ENCODE measurements at places on chromosomes 12 and 14.

GRCh38 chr14:70651522-70651921, 9.8 kb downstream of the TTC9 start:
- no peak for DNase-seq

DNA sequence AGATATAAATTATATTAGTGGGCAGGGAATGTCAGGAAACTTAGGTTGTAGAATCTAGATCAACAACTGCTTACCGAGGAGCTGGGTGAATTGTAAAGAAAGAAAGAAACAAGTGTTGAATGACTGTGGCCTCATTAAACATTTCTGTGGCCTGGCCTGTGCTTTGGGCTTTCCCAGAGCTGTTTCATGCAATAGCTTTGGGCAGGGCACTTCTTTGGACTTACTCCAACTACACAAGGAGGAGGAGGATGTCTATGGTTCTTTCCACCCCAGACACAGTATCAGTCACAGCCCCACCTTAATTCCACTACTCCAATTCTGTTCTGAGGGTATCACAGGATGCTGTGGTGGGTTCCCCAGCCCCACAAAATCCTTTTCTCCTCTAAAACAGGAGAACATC, 38.0 kb downstream of the DPF3 start:
- DNase-seq = no peak

DNA sequence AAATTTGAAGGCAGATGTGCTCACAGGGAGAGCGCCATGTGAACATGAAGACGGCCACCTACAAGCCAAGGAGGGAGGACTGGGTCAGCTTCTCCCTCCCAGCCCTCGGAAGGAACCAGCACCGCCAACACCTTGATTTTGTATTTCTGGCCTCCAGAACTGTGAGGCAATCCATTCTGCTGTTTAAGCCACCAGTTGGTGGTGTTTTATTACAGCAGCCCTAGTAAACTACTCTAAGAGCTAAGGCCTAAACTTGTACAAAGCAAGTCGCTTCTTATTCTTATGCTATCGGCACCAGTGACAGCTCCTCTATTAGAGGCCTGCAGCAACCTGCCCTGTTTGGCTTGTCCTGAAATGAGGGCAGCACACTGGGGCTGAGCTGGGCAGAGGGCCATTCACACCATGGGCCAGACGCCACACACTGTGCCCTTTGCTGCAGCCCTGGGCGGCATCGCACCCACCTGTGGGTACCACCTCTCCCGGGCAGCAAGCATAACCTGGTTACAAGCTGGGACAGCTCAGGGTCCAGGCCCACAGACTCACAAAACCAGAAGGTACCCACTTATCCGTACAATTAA, 62.7 kb downstream of the NOS1 start:
- DNase-seq = no peak

- no peak for DNase-seq
These were observed 145.6 kb upstream of the SLC38A2 start for GRCh38 chr12:46518169-46518568.

DNA sequence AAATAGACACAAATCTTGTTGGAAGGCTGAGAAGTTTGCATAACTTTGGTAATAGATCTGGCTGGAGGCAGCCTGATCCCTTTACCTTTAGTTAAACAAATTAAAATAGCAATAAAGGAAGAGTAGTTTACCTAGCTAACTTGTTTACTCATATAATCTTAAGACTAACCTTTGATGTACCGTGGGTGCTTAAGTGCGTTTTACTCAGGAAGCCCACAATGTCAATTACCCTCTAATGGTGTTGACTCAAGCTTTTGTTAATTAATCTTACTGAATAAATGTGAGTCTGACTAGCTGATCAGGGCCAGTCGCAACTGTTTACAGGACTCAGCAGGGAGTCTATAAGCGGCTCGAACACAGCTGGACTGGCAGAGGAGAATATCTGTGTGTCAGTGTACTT, 51.5 kb downstream of the FAR2 start:
- DNase-seq = no peak

GRCh38 chr14:65190312-65190711, 88.0 kb upstream of the MAX start:
- DNase-seq = no peak

DNA sequence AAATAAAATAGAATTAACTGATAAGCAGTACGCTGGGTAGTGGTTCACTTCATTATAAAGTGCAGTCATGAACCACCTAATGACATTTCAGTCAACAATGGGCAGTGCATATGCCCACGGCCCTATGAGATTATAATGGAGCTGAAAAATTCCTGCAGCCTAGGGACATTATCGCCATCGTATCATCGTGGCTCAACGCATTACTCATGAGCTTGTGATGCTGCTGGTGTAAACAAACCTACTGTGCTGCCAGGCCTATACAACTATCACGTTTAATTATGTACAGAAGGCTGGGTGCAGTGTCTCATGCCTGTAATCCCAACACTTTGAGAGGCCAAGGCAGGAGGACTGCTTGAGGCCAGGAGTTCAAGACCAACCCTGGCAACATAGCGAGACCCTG, 62.3 kb upstream of the TMEM263 start:
- DNase-seq = no peak

GRCh38 chr12:6953442-6954315, 2.5 kb downstream of the PTPN6 start:
- DNase-seq = peak; percentile 91

DNA sequence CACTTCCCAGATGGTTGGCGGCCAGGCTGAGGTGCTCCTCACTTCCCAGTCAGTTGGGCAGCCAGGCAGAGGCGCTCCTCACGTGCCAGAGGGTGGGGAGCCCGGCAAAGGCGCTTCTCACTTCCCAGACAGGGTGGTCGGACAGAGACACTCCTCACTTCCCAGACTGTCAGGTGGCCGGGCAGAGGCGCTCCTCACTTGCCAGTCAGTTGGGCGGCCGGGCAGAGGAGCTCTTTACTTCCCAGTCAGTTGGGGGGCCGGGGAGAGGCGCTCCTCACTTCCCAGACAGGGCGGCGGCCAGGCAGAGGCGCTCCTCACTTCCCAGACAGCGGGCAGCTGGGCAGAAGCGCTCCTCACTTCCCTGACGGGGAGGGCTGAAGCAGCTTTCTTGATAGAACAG, 143.0 kb upstream of the ARID2 start:
- no peak for DNase-seq

GRCh38 chr12:8658346-8658745, 4.3 kb downstream of the MFAP5 start:
- DNase-seq = no peak

DNA sequence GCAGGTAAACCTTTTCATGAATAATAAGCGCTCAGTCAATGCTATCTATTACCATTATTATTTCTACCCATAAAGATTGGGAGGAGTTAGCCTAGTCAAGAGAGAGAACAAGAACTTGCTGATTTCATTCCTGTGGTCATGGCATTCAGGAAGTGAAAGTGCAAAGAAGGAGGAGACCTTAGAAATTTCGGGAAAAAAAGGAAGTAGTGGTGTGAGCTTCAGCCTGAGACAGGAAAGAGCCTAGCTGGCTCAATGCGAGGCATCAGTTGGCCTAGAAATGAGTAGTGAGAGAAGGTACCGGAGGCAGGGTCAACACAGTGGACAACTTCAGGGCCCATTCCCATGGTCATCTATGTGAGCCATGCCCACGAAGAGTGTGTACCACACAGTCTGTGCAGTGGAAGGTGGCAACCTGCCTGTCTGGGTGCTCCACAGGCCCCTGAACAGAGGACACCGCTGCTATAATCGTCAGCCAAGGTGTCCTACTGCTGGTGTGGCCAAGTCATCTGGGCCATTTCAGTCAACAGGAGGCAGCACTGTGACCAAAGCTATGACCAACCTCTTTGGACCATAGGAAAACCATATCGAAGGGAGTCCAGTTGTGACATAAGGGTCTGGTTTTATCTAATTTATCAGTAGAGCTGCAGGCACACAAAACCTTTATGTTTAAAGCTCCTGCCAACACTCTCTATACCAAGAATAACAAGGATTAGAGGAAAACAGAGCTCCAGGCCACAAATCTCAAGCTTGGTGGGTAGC, 16.2 kb upstream of the STON2 start:
- DNase-seq = no peak

GRCh38 chr14:93655078-93655750, 133.1 kb downstream of the PRIMA1 start:
- DNase-seq = no peak

- DNase-seq = peak; percentile 72
These were observed 2.0 kb upstream of the CCDC197 start for GRCh38 chr14:93994919-93995682.

GRCh38 chr12:110262442-110263388, 18.3 kb upstream of the ATP2A2 start:
- DNase-seq = no peak

DNA sequence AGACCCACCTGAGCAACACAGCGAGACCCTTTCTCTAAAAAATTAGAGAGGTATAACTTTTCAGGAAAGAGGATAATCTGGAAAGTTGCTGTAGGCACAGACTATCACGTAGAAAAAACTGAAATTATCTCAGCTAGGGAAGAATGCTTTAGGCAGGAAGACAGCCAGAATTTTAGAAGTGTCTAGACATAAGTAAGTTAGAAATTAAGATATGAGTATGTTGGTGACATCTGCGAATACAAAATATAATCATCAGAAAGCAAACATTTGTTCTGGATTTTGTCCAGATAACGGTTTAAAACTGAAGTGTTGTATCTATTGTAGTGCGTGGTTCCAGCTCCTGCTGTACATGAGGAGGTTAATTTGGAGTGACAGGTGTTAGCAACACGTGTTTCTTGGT, 123.2 kb downstream of the FBXL14 start:
- DNase-seq = no peak

DNA sequence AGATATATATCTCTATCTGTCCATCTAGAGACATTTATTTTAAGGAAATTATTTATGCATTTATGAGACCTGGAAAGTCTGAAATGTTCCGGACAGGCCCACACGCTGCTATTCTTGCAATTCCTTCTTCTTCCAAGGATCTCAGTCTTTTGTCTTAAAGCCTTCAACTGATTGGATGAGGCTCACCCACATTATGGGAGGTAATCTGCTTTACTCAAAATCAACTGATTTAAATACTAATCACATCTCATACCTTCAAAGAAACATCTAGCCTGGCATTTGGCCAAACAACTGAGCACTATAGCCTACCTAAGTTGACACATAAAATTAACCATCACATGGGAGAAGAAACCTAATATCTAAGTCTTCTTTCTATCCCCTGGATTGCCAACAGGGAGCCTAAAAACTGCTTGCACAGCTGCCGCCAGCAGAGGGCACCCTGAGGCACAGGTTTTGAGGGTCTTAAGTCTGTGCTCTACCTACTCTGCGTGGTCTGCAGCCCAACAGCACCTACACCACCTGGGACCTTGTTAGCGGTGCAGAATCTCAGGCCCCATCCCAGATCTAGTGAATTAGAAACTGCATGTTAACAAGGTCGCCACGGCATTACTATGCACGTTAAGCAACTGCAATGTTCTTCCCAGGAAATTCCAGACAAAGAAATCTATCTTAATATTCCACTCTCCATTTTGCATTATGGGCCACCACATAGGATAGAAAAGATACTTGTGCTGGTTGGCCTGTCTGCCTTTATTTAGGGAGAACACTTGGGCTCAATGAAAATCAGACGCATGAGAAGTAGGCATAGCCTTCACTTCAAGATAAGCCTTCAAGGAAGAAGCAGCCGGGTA, 249.7 kb downstream of the FOXG1 start:
- peak; percentile 34 for DNase-seq

- no peak for DNase-seq
These were observed 30.5 kb downstream of the YLPM1 start for GRCh38 chr14:74793506-74794155.

- DNase-seq = no peak
These were observed 609.5 kb downstream of the AACS start for GRCh38 chr12:125674554-125675338.

DNA sequence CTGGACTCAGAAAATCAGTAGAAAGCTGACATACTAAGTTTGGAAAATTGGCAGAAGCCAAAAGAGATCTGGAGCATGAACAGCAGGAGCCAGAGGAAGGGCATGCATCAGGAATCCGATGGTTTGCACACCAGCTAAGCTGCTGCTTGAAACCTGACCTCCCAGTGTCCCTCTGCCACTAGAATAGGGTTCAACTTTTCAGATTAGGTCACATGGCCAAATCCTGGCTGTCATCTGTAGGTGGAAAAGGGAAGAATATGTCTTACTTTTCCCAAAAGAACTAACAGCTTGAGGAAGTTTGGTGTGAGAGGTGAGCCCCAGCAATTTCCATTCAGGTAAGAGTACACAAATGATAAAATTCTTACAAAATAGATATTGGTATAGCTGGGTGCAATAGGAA, 732.6 kb downstream of the RERGL start:
- DNase-seq = no peak

DNA sequence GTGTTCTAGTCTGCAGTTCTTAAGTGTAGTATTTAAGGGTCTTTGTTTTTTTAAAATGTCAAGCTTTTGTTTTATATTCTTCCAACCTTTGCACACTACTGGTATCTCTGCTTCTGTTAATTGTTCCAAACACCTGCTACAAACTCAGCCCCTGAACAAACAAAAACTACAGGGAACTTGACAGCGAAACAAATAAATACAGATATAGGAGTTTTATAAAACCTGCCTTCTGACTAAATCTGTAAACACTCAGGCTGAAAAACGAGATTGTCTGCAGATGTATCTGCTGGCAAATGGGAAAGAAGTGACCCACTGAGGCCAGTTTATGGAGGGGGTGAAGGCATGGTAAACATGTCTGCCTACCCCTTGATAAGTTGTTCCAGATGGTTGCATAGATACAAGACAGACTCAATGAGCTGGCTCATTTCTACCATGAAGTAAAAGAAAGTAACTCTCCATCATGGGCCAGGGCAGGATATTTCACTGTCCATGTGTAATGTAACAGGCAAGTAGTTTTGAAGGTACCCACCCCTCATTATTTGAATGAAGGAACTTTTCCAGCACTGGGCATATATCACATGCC, 75.6 kb downstream of the LMO3 start:
- DNase-seq = no peak

- DNase-seq = no peak
These were observed 189.7 kb upstream of the CDKN3 start for GRCh38 chr14:54207075-54207474.

DNA sequence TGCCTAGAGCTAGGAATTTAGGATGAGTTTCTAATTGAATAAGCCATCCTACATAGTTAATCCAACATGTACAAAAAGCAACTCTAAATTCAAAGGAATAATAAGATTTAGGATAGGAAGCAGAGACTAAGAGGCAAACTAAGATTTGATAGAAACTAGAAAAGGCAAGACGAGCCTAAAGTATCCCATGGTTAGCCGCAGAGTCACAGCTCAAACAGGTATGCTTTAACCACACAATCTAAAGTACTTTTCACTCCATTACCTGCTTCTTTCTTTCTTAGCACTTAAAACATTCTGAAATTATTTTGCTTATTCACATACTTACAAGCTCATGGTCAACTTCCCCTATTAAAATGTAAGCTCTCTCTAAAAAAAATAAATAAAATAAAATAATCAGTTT, 51.8 kb downstream of the OTOGL start:
- DNase-seq = no peak

GRCh38 chr14:90986510-90986909, 73.9 kb downstream of the RPS6KA5 start:
- DNase-seq = no peak

GRCh38 chr12:102740141-102740955, 176.7 kb downstream of the PAH start:
- no peak for DNase-seq
